MG63 (cell line): ENCODE measurements at places on chromosomes 6 and 20. TPM values are rescaled to one million over a fixed set of nuclear protein-coding genes. Genes with fewer than 3 reads are reported as not detected.

Gene HLA-DMB
- total RNA-seq: 0.76 and 0.79 TPM in 2 replicates

Gene SLC32A1
- not detected in 2 replicates for total RNA-seq

Gene GLP1R
- total RNA-seq: not detected in 2 replicates

Gene ARMH2
- not detected in 2 replicates for total RNA-seq

Gene PRRT1
- total RNA-seq: not detected in 2 replicates

Gene PHF1
- 11.6 and 12.6 TPM in 2 replicates for total RNA-seq

DNA sequence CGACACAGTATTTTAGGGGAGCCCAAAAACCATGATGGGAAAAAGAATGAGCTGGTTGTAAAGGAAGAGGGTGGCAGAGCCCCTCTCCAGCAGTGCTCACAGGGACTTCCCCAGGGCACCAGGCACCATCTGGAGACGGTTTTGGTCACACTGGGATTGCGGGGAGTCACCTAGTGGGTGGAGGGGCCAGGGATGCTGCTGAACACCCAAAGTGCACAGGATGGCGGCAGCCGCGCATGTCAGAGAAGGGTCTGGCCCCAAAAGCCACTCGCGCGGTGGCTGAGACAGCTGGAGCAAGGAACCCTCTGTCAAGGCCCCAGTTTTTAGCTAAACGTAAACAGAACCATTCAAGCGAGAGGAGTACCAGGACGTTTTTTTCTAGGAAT is 10.8 kb downstream of the CTSZ start:
- no peak for DNase-seq

GRCh38 chr20:32971703-32972161 is 32.5 kb downstream of the SUN5 start:
- no peak for DNase-seq

- no peak for DNase-seq
Measured at GRCh38 chr6:106643061-106643460, 13.7 kb downstream of the QRSL1 start.

GRCh38 chr6:41587131-41587879 is 41.1 kb downstream of the FOXP4 start:
- no peak for DNase-seq

DNA sequence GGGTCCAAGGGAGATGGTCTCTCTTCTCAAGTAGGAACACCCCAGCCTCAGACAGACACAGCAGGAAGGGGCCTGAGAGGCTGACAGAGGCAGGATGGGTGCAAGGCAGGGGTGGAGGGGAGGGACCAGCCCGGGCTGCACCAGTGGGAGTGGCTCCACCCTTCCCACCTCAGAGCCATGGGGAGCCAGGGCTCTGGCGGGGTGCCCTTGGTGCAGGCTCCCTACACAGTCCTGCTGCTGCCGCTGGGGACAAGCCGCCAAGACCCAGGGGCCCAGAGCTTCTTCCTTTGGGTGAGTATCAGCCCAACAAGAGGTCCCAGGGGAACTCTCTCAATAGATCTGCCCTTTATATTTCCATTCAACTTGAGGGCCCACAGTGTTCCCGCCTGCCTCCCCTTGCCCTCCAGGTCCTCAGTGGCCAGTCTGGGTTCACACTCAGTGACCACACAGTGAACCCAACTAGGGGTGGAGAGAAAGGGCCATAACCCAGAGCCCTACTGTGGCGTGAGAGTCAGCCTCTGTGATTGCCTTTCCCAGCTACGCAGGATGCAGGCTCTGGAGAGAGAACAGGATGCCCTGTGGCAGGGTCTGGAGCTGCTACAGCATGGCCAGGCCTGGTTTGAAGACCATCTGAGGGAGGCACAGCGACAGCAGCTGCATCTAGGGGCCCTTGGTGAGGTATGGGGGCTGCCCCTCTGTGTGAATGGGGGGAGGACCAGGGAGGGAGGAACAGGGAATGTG is 592 bp downstream of the SAPCD1 start:
- no peak for DNase-seq

DNA sequence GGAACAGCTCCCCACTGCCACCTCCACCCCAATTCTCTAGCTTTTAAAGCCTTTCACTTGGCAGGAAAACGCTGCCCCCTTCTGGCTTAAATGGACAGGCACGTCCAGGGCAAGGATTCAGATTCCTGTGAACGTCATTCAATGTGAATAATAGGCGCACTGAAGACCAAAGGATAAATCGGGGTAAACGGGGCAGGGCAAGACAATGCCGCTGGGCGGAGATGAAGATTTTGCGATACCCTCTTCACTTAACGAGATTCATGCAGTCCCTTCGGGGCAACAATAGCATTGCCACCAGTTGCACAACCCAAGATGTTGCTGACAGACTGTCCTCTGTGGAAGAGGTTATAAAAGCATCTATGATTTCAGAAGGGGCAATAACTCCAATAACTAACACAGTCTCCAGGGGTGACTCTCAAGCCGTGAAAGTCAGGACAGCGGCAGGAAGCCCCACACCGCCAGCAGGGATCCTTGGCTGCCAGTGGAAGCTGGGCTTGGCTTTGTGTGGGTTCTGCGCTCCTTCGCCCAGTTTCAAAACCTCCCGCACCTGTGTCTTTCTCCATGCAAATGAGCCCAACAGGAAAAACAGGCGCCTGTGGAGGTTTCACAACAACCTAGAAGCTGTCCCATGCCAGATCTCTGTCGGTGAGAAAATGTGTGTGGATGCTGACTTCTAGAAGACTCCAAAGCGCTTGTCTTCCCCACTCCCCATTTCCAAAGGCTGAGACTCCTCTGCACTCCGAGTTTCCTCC is 291.8 kb downstream of the BMP7 start:
- peak; percentile 51 for DNase-seq

- DNase-seq: peak; percentile 88
Measured at GRCh38 chr6:148565930-148566663, 180.7 kb upstream of the UST start.

GRCh38 chr20:59724457-59725366 is 120.4 kb downstream of the PHACTR3 start:
- no peak for DNase-seq

DNA sequence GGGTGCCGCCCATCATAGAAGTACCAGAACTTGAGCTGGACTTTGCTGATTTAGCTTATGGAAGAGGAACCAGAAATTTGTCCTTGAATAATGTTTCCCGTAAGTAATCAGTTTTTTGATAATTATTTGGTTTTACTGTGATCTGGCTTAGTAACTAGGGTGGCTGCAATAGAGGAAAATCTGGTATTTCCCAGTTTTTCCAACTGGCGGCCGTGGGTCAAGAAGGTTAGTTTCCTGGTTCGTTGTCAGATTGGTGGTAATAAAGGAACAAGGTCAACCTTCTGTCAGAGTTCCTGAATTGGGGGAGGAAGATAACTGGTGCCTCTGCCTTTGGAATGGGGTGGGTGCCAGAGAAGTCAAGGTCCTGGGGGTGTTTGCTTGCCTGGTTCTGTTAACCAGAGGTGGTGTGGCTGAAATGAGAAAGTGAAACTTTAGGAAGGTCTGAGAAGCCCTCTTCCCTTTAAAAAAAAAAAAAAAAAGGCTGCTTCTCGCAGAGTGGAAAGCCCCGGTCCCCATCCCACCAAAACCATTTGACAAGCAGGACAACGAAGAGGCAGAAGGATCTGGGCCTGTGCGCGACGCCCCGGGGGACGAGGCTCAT is at the start of gene CALHM6:
TSS of gene CALHM6 (plus strand) at position 45 of the 601 bp plus-strand sequence. CDS start at position 600, 555 bp downstream.
- no peak for DNase-seq

GRCh38 chr6:121711472-121711871 is 276.0 kb downstream of the GJA1 start:
- DNase-seq: no peak

GRCh38 chr6:144106206-144106605 is 10.8 kb upstream of the SF3B5 start:
- DNase-seq: no peak

GRCh38 chr6:100509101-100509500 is 44.4 kb upstream of the SIM1 start:
- DNase-seq: no peak

GRCh38 chr6:82720992-82721391 is 344.6 kb downstream of the UBE3D start:
- DNase-seq: no peak

GRCh38 chr20:9458138-9458796 is 56.1 kb upstream of the LAMP5 start:
- DNase-seq: peak; percentile 82
